Left renal cortex interstitium (tissue), 4 donors: ENCODE measurements at places on chromosomes 16 and 17.

GRCh38 chr16:75216576-75216975 is 2.2 kb upstream of the CTRB1 start:
- DNase-seq, result no peak

- DNase-seq, result no peak
Observed at GRCh38 chr16:57627184-57627871, 1.1 kb upstream of the ADGRG1 start.

DNA sequence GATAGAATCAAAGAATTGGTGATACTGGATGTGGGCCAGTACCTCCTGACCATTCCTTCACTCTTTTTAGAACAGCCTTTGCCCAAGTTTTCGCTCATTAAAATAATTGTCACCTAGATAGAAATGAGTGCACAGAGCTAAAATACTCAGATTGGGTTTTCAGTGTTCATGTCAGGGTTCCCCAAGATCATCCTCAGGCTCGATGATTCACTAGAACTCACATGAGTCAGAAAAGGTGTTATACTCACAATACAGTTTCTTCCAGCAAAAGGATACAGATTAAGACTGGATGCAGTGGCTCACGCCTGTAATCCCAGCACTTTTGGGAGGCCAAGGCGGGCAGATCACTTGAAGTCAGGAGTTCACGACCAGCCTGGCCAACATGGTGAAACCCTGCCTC is 19.9 kb downstream of the ERCC4 start:
- no peak for DNase-seq

GRCh38 chr17:41956522-41956921 is 10.1 kb upstream of the CNP start:
- DNase-seq, result no peak

DNA sequence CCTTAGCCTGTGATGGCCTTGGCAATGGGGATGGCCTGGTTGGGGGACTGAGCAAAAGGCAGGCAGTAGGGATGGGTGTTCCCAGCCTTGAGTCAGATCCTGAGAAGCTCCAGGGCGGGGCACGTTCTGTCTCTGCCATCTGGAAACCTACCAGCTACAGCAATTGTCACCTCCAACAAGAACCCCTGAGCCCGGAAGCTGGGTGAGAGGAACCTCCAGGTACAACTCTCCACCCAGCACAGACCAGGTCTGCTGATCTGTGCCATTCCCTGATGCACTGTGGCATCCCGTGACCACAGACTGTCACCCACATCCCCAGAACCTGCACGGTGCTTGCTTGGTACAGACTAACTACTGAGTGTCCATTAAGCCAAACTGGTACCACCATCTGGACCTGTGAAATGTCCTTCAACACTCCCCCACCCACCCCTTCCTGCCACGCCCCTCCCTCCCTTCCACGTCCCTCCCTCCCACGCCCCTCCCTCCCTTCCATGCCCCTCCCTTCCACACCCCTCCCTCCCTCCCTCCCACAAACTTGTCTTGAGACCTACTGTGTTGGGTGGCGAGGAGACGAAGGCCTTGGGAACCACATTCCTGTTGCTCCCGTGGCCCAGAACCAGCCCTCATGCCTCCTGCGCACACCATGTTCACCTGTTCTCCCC is 16.6 kb downstream of the MYO15B start:
- no peak for DNase-seq

DNA sequence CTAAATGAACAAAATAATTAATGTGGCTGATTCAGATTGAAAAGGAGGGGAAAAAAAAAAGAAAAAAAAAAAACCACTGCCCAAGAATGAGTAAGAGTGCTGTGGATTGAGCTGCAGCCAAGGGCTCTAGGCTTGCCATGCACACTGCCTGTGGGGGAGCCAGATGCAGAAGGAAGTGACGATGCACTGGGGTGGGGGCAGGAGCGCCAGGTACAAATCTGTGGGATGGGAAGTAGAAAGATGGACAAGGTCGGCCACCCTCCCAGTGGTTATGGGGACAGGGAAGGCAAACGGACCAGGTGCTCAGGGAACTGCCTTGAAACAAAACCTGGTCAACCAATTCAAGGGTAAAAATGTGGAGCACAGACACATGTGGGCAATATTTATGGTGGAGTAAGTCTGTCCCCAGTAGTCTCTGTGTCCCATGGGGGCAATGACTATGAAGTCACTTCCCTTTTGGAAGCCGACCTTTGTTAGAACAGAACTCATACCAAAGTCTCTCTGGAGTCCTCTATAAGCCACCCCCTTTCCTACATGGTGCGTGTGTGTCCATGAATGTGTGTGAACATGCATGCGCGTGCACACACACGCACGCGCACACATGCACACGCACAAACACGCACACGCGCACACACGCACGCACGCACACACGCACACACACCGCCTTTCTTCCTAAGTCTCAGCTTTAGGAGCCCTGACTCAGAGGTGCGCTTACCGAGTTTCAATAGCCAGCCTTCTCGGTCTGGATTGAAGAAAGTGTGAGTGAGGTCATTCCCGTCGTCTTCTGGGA is 84.3 kb downstream of the CYTH1 start:
- DNase-seq, result no peak

DNA sequence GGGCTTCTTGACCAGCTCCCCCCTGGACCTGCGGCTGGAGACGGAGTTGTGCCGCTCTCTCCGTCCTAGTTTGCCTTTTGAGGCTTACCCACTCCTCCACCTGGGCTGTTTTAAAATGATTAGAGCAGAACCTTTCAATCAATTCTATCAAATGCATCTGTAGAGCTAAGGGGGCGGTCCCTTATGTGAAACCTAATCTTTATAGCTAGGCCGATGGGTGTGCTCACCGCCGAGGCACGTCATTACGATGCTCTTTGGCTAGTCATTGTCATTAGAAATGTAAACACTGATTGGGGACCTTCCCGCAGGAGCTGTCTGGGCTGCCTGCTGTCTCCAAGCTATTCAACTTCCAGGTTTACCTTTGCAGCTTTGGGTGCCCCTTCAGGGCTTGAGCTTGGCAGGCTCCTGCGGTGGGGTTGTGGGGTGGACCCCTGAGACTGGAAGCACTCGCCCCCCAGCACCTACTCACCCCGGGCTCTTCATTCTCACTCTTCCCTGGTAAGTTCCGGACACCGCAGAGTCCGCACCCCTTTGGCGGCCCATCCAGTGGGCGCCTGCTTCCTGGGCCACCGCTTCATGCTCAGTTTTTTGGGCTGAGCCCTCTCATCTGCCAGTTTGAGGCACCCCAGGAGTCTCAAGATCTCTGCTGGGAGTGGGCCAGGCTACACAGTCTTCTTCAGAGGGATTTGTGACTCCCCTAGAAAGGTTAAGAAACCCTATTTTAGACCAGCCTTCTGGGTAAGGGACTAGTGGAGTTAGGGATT is 20.9 kb upstream of the IL17C start:
- no peak for DNase-seq

DNA sequence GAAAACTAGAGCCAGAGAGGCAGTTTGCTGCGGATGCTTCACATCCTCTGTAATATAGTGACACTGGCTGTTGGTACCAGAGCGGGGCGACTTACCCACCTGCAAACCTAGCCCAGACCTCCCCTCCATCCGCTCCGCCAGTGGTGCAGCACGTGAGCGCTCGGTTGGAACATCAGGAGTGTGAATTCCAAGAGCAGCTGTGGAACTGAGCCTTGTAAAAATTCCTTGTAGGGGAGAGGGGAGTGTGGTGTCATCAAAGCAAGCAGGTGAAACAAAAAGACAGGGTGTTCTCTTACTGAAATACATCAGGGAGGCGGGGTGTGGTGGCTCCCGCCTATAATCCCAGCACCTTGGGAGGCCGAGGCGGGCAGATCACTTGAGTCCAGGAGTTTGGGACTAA is 51.3 kb downstream of the CCDC42 start:
- DNase-seq, result no peak

DNA sequence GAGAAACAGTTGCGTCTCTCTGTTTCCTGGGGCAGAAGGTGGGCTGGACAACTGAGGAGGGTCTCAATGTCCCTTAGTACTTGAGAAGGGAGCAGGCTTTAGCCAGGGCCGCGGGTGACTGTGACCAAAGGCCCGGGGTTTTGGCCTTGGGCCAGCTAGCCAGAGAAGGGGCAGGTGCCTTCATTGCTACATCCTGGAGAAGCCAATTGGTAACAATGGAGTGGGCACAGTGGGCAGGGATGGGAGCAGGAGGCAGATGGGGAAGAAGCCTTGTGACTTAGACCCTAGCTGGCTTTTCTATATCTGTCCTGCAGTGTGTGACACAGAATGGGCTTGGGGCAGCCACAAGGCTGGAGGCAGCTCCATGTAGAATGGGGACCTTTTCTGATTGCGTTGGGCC is 46.0 kb downstream of the CLEC16A start:
- no peak for DNase-seq

DNA sequence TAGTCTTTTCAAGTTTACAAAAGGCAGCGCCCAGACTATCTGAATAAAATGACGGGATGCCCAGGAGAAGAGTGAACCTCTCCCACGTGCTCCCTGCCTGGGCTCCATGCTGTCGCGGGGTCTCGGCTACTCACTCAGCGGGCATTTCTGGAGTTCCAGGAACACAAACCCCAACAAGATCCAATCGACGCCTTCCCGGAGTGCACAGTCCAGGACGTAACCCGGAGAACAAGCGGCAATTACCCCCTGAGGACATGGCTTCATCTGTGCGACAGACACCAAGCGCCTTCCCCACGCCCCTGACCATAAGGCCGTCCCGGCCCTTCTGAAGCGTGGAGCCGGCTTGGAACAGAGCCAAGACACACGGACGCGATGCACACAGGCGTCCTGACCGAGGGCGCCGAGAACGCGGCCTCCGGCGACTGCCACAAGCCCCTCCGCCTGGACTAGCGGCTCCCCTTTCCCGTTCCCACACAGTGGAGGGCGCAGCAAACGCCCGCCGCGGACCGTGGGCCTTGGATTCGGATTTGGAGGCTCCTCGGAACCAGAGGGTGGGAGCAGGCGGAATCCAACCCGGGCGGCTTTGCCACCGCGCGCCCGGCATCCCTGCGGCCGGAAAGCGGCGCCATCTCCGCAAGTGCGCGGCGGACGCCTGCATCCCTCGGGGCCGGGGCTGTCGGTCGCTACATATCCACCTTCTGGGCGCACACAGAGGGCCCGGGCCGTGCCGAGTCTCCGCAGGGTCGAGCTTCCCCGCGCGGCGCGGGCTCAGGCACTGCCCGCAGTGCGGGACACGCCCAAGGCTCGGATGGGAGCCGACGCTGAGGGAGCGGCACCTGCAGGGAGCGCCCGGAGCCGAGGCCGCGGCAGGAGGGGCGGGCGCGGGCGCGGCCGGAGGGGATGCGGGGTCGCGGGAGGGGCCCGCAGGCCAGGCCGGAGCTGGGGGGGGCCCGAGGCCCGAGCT is 725 bp downstream of the ABCA3 start:
- peak; percentile 9 for DNase-seq

- no peak for DNase-seq
Observed at GRCh38 chr17:6547336-6547735, 9.0 kb downstream of the PITPNM3 start.

DNA sequence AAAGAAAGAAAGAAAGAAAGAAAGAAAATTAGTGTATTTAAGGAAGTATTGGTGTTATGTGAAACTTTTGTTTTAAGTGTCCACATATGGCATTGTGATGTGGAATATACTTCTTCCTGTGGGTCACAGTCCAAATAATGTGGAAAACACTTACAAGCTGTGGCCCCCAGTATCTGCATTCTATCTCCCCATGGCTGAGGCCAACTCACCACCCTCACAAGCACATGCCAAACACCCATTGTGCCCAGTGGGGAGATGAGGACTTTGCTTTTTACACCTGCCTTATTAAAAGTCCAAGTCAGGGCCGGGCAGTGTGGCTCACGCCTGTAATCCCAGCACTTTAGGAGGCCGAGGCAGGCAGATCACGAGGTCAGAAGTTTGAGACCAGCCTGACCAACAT is 4.0 kb upstream of the P2RX5 start:
- DNase-seq, result no peak

- DNase-seq, result no peak
Observed at GRCh38 chr17:59876107-59876506, 16.6 kb downstream of the TUBD1 start.
